ENCODE measurements at places on chromosomes 3 and 15. TPM values are rescaled to one million over a fixed set of nuclear protein-coding genes. Genes with fewer than 3 reads are reported as not detected.

DNA sequence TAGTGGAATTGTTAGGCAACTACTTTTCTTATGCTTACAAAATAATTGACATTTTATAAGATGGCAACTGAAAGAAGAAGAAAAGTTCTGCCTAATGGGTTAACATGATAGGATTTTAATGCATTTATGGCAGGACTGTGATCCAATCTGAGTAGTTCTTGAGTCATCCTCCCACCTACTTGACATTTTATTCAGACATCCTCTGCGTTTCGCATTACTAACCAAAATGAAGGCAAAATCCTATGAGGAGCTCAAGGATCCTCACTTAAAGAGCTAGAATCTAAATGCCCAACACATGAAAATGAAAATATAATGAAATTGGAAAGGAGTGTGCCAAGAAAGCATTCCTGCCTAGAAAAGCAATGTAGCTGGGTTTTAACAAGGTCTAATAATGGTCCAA, 581.1 kb upstream of the SEMA6D start:
- H3K27ac ChIP-seq = no peak overlapping the region
- no peaks in the 10 kb centered on the region for H3K36me3 ChIP-seq
- DNase-seq = no peak

ARGFX gene
- total RNA-seq = not detected

GRCh38 chr3:32095431-32095830, 11.0 kb upstream of the GPD1L start:
- no peak overlapping the region for H3K27ac ChIP-seq
- no peak for DNase-seq

OXNAD1 gene
- total RNA-seq = 13.1 TPM

GRCh38 chr15:85753261-85753660, 41.5 kb downstream of the KLHL25 start:
- no peak overlapping the region for H3K27ac ChIP-seq
- no peak overlapping the region for H3K4me3 ChIP-seq
- no peaks in the 10 kb centered on the region for H3K27me3 ChIP-seq
- H3K36me3 ChIP-seq = peaks cover 14% of the 10 kb centered on the region

- DNase-seq = peak; percentile 81
- H3K4me3 ChIP-seq = peak overlapping the region; percentile 98
- H3K27me3 ChIP-seq = no peaks in the 10 kb centered on the region
- H3K36me3 ChIP-seq = no peaks in the 10 kb centered on the region
- H3K4me1 ChIP-seq = peaks cover 12% of the 10 kb centered on the region
- peak overlapping the region; percentile 48 for H3K27ac ChIP-seq
Measured at GRCh38 chr3:15860014-15860934, 62.5 kb upstream of the ANKRD28 start.

DNA sequence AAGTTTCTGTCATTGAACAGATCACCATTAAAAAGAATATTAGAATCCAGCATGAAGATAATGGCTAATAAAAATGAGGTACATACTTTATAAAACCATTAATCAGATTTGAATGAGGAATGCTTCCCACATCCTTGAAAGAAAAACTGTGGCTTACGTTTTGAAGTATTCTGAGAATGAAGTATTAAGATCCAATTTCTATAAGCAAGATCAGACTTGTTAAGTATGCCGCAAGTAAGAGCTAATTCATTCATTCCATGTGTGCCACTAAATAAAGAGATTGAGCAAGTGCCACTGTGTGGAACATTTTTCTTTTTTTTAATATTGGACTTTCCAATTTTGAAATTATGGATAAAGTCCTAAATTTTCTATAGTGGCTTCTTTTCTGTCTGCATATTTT, 30.6 kb downstream of the NMD3 start:
- no peak for DNase-seq
- H3K4me3 ChIP-seq = no peak overlapping the region
- peaks cover 69% of the 10 kb centered on the region for H3K36me3 ChIP-seq
- no peak overlapping the region for H3K27ac ChIP-seq
- no peaks in the 10 kb centered on the region for H3K27me3 ChIP-seq
- no peaks in the 10 kb centered on the region for H3K4me1 ChIP-seq

- DNase-seq = no peak
- H3K27me3 ChIP-seq = no peaks in the 10 kb centered on the region
- no peak overlapping the region for H3K4me3 ChIP-seq
- H3K4me1 ChIP-seq = peaks cover 6% of the 10 kb centered on the region
- H3K27ac ChIP-seq = no peak overlapping the region
Measured at GRCh38 chr15:58308742-58309355, 122.9 kb upstream of the LIPC start.

HYAL2 gene
- total RNA-seq = 155 TPM

DNA sequence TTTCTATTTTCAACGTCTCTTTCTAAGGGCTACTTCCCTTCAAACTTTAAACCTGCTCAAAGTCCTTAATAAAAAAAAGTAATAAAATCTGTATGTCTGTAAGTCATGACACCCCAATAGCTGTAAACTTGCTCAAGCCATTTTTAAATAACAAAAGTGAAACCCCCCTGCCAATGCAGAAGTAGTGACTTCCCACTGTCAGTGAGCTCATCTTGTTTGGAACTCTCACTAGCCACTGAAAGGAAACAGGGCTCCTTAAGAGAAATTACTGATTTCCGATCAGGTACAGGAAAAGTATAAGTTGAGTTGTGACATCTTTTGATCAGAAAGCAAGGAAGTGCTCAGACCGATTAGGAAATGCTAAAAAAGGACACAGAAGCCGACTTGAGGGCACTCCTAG, 27.6 kb upstream of the GPR171 start:
- no peaks in the 10 kb centered on the region for H3K36me3 ChIP-seq
- DNase-seq = no peak
- no peaks in the 10 kb centered on the region for H3K27me3 ChIP-seq
- H3K27ac ChIP-seq = no peak overlapping the region
- H3K4me1 ChIP-seq = peaks cover 18% of the 10 kb centered on the region
- H3K4me3 ChIP-seq = no peak overlapping the region

CCDC33 gene
- total RNA-seq = 5.9 TPM

MKRN3 gene
- total RNA-seq = 0.41 TPM

DNA sequence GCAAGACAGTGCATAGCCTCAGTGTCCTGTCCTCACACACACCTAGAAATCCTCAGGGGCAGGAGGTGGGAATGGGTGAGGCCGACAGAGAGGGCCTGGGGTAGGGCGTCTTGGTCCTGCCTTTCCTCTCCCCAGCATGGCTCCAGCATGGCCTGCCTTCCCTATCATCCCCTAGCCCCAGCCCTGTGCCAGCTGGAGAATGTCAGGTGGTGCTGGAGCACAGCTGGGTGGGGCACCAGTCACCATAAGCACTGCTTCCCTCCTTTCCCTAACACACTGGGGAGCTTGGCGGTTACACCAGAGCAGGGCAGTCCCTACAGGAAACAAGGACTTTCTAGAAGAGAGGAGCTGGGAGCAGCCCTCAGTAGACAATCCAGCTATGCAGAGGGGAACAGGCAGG, 236.8 kb downstream of the KLF13 start:
- DNase-seq = no peak
- H3K4me1 ChIP-seq = no peaks in the 10 kb centered on the region
- H3K27me3 ChIP-seq = no peaks in the 10 kb centered on the region
- H3K36me3 ChIP-seq = no peaks in the 10 kb centered on the region

GRCh38 chr3:152254041-152254440, 14.7 kb upstream of the MBNL1 start:
- H3K4me1 ChIP-seq = peaks cover 34% of the 10 kb centered on the region
- H3K4me3 ChIP-seq = no peak overlapping the region
- H3K27ac ChIP-seq = no peak overlapping the region
- no peaks in the 10 kb centered on the region for H3K27me3 ChIP-seq

SCN5A gene
- 0.24 TPM for total RNA-seq

BOC gene
- 10.1 TPM for total RNA-seq

RAB6B gene
- total RNA-seq = 5.5 TPM

KNG1 gene
- total RNA-seq = not detected

DNA sequence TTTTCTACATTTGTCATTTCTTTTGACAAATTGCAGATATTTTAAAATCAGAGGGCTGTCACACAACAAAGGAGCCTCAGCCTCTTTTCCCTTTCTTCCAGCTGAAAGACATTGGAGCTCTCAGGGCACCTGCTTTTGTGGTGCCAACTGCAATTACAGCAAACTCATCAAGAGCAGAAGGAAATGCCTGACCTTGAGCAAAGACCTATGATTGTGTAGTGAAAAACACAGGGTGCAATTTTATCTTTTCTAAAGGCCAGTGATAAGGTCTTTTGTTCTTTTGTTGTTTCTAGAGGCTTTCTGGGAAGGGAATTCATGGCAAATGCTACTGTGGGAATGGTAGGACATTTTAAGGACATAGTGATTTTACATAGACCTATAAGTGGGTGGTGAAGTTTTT, 214.3 kb downstream of the OXSM start:
- H3K4me1 ChIP-seq = no peaks in the 10 kb centered on the region
- DNase-seq = no peak
- H3K36me3 ChIP-seq = no peaks in the 10 kb centered on the region
- H3K4me3 ChIP-seq = no peak overlapping the region
- H3K27me3 ChIP-seq = no peaks in the 10 kb centered on the region
- no peak overlapping the region for H3K27ac ChIP-seq

EOMES gene
- 1.9 TPM for total RNA-seq

DNA sequence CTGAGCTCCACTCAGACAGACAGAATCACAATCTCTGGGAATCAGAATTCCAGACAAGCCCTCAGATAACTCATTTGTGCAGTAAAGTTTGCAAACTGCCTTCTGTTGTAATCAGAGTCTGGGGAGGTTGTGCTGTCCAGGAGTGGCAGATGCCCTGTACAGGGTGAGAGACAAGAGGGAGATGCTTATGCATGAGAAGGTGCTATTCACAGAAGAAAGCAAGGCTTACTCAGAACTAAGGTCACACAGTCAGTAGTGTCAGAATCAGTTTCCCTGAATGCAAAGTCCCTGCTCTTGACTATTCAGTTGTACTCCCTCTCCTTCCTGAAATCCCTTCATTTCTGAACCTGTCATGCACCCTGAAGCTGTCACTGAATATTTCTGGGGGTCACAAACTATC, 43.7 kb downstream of the SRPRB start:
- no peak overlapping the region for H3K4me3 ChIP-seq
- H3K27ac ChIP-seq = no peak overlapping the region
- no peaks in the 10 kb centered on the region for H3K4me1 ChIP-seq
- no peak for DNase-seq

GRCh38 chr3:114499976-114500375, 206.1 kb downstream of the TIGIT start:
- H3K27me3 ChIP-seq = no peaks in the 10 kb centered on the region
- DNase-seq = no peak
- peaks cover 8% of the 10 kb centered on the region for H3K4me1 ChIP-seq
- no peak overlapping the region for H3K27ac ChIP-seq
- no peaks in the 10 kb centered on the region for H3K36me3 ChIP-seq

DNA sequence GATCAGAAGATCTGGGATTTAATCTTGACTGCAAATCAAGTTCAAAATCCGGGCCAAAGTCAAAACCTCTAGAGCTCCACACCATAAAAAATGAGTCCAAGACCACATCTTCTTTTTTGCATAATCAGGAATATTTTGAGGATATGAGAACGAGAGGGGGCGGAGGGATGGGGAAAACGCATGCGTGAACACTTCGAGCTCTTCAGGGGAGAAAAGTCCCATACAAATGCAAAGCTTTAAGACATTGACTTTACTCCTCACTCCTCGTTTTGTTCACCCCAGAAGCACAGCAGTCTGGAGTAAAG, 68.2 kb downstream of the SUMF1 start:
- H3K36me3 ChIP-seq = peaks cover 23% of the 10 kb centered on the region
- DNase-seq = no peak
- no peak overlapping the region for H3K4me3 ChIP-seq
- no peaks in the 10 kb centered on the region for H3K4me1 ChIP-seq
- no peak overlapping the region for H3K27ac ChIP-seq

DNA sequence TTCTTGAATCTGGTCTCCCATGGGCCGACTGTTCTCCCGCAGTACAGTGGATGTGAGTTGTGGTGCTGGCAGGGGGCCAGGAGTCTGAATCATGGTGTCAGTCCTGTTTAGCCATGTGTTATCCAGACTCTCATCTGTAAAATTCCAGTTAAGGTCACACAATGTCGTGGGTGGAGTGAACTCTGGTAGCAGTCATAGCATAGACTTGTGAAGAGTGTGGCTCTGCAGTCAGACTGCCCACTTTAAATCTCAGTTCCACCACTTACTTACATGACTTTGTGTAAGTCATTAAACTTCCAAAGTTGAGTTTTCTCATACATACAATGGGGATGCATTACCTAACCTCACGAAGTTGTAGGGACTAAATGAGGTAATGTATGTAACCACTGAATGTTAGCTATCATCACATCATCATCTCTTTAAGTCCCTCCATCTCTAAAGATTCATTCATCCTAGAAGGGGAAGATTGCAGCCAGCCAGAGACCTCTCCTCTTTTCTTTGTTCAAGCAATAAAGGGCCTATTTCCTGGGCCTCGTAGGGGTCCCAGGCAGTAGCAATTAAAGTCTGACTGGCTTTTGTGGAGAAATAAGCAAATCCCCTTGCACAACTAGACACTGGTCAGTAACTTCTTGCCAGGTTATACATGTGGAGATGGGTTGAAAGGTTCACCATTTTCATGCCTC, 93.9 kb downstream of the PCCB start:
- peak; percentile 81 for DNase-seq
- peaks cover 12% of the 10 kb centered on the region for H3K4me1 ChIP-seq
- no peak overlapping the region for H3K27ac ChIP-seq
- no peak overlapping the region for H3K4me3 ChIP-seq

GRCh38 chr3:16365491-16366128, 100.6 kb downstream of the OXNAD1 start:
- peaks cover 64% of the 10 kb centered on the region for H3K36me3 ChIP-seq
- no peaks in the 10 kb centered on the region for H3K27me3 ChIP-seq
- no peak for DNase-seq
- peaks cover 8% of the 10 kb centered on the region for H3K4me1 ChIP-seq

DNA sequence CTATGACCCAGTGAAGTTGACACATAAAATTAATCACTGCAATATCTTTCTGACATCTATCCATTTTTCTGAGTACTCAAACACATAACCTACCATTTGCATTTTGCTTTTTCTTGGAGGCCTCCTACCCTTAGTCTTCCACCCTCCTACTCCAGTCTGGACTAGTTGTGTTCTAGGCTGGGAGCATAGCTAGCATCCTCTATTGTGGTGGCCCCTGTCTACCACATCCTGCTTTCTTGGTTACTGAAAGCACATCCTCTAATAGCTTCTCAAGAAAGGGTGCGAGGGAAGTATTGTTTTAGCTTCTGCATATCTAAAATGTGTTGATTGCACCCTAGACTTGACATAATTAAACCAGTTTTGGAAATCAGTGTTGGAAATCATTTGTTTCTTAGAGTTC, 176.5 kb downstream of the THSD4 start:
- DNase-seq = no peak
- no peaks in the 10 kb centered on the region for H3K36me3 ChIP-seq
- no peaks in the 10 kb centered on the region for H3K27me3 ChIP-seq
- peaks cover 21% of the 10 kb centered on the region for H3K4me1 ChIP-seq
- H3K27ac ChIP-seq = no peak overlapping the region
- H3K4me3 ChIP-seq = no peak overlapping the region

DNA sequence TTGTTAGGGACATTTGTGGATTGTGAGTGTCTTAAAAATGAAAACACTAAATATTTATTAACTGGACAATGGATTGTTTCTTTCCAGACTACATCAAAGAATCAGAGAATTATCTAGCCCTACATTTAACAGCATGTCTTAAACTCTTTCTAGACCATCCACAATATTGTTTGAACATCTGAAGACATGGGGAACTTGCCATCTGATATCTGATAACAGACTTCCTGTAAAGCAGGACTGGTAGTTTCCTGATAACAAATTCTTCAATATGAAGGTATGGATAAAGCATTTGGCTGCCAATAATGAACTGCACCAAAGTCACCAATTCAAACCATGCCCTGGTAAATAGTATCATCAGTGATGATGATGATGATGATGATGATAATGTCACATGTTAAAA, 26.2 kb upstream of the HACD2 start:
- H3K4me3 ChIP-seq = no peak overlapping the region
- H3K36me3 ChIP-seq = peaks cover 42% of the 10 kb centered on the region

- peaks cover 19% of the 10 kb centered on the region for H3K36me3 ChIP-seq
- no peaks in the 10 kb centered on the region for H3K27me3 ChIP-seq
- H3K27ac ChIP-seq = peak overlapping the region; percentile 98
- peaks cover 61% of the 10 kb centered on the region for H3K4me1 ChIP-seq
- no peak for DNase-seq
Measured at GRCh38 chr15:90871716-90872485, 3.5 kb downstream of the FURIN start.

Measured in lower lobe of right lung (tissue), 2 donors.